ENCODE measurements at places on chromosomes 5 and 9.

- no peak for DNase-seq
Measured at GRCh38 chr9:129509533-129509928, 111.4 kb downstream of the C9orf50 start.

- DNase-seq = no peak
Measured at GRCh38 chr5:33531824-33532223, 91.1 kb downstream of the TARS1 start.

- DNase-seq = no peak
Measured at GRCh38 chr5:127184851-127185250, 105.7 kb upstream of the MEGF10 start.

GRCh38 chr5:33608344-33609041 is 167.7 kb downstream of the TARS1 start:
- DNase-seq = no peak

- DNase-seq = no peak
Measured at GRCh38 chr5:176881816-176882566, 17.2 kb downstream of the HK3 start.

DNA sequence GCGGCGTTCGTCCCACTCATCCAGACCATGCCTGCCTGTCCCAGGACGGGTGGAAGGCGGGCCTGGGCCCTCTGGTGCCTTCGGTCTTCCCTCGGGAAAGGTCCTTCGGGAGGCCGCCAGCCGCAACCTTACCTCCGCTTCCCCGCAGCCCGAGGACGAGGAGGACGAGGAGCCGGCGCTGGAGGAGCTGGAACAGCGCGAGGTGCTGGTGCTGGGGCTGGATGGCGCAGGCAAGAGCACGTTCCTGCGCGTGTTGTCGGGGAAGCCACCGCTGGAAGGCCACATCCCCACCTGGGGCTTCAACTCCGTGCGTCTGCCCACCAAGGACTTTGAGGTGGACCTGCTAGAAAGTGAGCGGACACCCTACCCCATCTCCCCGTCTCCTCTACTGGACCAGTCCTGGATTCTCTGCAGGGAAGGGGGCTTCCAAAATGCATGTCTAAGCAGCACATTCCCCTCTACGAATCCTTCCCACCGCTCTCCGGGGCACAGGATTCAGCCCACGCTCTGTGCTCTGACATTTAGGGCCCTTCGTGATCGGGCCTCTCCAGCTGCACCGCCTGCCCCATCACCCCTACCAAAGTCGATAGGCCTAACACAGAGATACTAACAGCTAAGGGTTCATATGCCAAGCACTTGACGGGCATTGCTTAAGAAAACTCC is 1.1 kb downstream of the ARL10 start:
- no peak for DNase-seq

- no peak for DNase-seq
Measured at GRCh38 chr9:104871961-104872527, 55.9 kb downstream of the ABCA1 start.

- no peak for DNase-seq
Measured at GRCh38 chr5:14400085-14400484, 181.5 kb upstream of the OTULINL start.

DNA sequence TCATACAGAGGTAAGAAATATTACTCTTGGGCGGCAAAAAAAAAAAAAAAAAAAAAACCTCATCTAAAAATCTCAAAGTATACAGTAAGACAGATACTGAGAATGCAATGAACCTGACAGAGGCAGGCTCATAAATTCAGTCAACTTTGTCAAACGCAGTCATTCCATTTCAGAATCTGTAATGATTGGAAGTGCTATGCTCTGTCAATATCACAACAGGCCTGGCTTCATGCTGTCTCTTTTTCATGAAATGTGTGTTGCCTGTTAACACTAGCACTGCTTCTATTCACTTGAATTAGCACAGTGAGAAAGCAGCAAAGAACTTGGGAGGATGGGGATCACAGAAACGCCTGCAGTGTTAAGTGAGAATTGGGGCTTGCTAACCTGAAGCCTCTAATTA is 200.3 kb upstream of the EFNA5 start:
- no peak for DNase-seq

GRCh38 chr9:77543131-77543822 is 104.8 kb downstream of the GNA14 start:
- DNase-seq = no peak

- DNase-seq = no peak
Measured at GRCh38 chr5:7753596-7753995, 97.3 kb downstream of the CFAP90 start.

DNA sequence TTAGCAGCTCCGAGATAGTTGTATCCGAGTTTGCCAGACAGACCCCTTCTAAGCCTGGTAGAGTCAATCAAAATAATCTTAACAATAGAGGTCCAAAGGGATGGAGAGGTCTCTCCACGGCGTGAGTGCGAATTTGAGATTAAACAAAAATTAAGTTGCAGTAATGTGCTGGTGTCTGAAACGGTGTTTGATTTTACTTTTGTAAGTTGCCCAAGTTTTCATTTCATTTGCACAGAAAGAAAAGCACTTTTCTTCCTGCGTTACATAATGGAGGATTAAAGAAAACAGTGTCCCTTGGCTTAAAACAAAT is 1.2 kb downstream of the IRX1 start:
- no peak for DNase-seq

DNA sequence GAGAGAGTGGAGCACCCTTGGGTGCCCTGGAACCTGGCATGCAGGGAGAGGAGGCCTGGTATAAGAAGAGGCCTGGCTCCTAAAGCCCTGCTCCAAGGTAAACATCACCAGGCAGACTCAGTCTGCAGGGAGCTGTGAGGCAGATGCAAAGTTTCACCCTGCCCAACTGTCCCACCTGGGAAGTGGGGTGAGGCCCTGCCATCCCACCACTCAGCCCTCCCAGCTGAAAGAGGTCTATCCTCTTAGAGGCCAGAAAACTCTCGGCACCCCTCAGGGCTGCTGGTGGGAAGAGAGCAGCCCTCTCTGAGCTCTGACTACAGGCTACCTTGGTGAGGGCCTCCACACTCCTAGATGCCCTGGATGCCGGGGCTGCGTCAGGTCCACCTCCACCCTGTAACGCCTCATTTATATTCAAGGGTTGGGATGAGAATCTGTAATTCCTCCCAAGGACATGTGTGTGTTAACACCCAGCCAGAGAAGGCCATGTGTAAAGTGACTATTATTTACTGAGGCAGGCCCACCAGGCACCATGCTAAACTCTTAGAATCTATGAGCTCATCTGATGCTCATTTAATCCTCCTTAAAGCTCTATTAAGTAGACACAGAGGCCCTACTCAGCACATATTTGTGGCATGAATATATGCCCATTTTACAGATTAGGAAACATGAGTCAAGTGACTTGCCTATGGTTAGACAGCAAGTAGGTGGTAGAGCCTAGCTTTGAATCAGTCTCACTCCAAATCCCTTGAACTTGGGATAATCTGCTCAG is 205.9 kb downstream of the FSTL4 start:
- DNase-seq = no peak

DNA sequence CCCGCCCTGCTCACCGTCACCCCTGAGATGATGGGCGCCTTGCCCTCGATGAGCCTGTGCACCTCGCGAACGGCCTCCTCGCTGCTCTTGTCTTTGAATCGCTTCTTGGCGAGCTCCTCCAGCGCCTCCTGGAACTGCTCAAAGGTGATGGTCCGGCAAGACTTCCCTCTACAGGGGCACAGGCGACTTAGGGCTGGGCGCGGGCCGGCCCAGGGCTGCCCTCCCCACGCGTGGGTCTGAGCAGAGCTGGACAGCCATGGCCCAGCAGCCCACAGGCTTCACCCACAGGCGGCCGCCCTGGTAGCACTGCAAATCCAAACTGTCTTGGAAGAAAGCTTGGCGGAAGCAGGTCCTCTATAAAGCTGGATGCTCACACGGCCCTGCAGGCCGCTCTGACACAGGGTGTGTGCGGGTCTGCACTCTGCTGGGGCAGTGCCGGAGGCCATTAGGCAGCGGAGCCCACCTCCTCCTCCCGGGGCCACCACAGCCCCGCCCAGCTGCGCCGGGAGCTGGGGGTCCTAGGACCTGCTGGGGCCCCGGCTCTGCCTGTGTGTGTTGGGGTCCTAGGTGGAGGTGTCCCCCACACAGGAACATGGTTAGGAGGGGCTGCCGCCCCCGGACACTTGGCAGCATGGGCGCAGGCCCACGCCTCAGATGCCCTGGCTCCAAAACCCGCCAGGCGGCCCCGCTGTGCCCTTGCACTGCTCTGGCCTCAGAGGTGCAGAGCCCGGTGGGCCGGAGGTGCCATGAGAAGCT is 27.0 kb downstream of the TPPP start:
- no peak for DNase-seq

DNA sequence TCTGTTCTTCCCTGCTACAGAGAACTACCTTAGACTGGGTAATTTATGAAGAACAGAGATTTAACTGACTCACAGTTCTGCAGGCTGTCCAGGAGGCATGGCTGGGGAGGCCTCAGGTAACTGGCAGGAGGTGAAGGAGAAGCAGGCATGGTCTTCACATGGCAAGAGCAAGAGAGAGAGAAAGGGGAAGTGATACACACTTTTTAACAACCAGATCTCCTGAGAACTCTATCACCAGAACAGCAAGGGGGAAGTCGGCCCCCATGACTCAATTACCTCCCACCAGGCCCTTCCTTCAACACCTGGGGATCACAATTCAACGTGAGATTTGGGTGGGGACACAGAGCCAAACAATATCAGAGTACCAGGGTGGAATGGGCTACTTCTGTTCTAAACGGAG is 766.8 kb downstream of the TLE1 start:
- no peak for DNase-seq

GRCh38 chr9:128192601-128193371 is 1.4 kb upstream of the CIZ1 start:
- DNase-seq = no peak

GRCh38 chr5:138463419-138464007 is 1.8 kb upstream of the EGR1 start:
- DNase-seq = no peak

- no peak for DNase-seq
Measured at GRCh38 chr5:9947944-9948343, 301.7 kb downstream of the ATPSCKMT start.

- no peak for DNase-seq
Measured at GRCh38 chr9:312596-313320, 98.1 kb downstream of the DOCK8 start.

- DNase-seq = no peak
Measured at GRCh38 chr5:101326766-101327165, 423.7 kb upstream of the ST8SIA4 start.

DNA sequence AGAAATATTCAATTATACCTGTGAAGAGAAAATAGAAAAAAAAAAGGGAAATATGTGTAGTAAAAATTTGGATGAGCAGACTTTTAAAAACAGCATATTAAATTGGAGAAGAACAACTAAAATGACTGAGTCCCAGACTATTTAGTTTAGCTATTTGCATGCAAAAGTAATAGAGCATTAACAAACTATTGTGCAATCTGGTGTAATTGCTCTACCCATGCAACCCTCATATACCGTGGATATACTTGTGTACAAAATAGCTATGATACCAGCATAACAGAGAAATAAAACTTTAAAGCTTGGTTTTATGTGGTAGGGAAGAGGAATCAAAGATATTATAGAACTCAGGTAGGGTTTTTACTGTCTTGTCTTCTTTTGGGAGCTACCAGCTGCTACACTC is 78.7 kb upstream of the PRDM9 start:
- DNase-seq = no peak

DNA sequence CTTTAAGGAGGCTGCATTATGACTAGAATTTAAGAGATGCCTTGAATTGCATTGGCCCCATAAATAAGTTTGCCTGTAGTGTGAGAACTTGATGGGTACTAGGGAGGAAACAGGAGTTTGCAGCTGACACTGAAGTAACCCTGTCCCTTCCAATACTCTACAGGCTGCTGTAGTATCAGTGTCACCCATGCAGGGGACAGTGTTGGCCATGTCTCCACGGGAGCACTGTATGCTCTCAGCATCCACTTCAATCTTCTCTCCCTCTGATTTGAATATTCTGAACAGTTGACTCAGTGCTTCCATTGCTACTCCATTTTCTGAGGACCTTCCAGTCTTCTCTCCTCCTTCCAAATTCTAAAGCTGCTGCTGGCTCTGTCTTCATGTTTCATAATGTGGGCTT is 11.4 kb upstream of the IFNA14 start:
- no peak for DNase-seq

DNA sequence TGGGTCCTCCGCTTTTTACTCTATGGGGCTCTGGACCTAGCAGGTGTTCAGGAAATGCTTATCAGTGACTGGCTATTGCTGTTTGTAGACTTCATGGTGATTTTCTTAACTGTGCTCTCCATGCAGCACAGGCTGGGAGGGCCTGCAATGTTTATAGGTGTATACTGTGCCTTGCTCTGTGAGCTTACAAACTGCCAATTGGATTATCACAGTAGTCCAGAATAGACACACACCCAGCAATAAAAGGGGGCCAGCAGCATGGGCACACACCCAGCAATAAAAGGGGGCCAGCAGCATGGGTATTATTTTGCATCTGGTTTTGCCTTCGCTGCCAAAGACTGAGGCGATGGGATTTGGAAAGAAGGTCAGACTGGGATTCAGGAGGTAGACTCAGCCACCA is 100.0 kb downstream of the CRB2 start:
- no peak for DNase-seq

GRCh38 chr5:31407921-31408693 is 123.8 kb downstream of the DROSHA start:
- no peak for DNase-seq

DNA sequence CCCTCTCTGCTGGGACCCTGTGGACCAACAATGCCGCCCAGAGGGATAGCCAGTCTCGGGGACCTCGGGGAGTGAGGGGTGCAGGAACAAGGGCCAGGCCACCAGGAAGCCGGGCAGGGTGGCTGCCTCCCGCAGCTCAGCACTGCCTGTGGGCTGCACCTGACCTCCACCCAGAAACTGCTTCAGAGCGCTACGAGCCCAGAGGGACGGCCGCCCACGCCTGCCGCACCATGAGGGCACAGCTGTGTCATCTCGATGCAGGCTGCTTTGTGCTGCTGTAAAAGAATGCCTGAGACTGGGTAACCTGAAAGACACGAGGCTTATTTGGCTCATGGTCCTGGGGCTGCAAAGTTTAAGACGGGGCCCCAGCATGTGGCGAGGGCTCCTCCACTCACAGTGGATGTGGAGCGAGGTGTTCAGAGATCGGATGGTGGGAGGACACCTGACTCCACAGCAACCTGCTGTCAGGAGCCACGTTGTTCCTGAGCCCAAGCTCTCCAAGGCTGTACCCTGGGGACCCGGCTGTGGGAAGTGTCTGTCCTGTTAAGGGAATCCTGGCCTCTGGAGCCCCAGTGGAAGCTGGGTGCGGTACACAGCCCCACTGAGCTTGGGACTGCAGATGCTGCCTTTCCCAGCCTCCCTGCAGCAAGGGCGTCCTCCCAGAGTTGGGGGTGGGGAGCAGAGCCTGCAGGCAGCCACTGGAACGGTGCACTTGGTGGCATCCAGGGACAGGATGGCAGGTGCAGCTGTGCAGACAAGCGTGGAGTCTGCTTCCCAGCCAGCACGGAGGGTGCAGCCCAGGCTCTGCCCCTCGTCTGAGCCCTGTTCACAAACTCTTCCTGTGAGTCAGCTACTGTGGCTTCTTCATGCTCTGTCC is 11.8 kb upstream of the ZDHHC11 start:
- DNase-seq = no peak

- no peak for DNase-seq
Measured at GRCh38 chr9:105457560-105458294, 9.9 kb downstream of the FSD1L start.

GRCh38 chr9:81513059-81513458 is 176.3 kb downstream of the TLE1 start:
- no peak for DNase-seq
